ENCODE measurements at places on chromosomes 13 and 19.

DNA sequence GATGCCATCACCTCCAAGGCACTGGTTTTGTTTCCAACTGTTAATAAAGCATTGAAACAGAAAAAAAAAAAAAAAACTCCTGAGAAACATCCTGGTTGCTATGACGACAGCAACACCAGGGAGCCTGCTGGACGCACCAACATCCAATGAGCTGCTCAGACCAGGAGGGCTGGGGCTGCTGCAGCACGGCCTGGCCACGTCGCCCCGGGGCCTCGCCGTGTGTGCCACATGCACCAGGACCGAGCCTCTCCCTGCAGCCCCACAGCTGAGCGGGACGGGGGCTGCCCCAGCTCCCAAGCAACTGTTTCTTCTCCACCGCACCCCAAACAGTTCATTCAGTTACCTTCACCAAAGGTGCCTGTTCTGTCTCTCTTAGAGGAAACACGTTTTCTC is 54.5 kb downstream of the RASA3 start:
- peak; percentile 67 for DNase-seq

DNA sequence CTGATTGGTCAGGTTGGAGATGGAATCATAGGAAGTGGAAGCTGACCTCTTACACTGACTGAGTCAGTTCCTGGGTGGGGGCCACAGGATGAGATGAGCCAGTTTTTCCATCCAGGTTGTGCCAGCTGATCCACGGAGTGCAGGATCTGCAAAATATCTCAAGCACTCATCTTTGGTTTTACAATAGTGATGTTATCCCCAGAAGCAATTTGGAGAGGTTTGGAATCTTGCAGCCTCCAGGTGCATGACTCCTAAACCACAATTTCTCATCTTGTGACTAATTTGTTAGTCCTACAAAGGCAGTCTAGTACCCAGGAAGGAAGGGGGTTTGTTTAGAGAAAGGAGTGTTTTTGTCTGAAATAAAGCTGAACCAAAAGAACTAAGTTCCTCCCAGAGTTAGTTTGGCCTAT is 212.8 kb downstream of the SLITRK6 start:
- DNase-seq, result peak; percentile 63

DNA sequence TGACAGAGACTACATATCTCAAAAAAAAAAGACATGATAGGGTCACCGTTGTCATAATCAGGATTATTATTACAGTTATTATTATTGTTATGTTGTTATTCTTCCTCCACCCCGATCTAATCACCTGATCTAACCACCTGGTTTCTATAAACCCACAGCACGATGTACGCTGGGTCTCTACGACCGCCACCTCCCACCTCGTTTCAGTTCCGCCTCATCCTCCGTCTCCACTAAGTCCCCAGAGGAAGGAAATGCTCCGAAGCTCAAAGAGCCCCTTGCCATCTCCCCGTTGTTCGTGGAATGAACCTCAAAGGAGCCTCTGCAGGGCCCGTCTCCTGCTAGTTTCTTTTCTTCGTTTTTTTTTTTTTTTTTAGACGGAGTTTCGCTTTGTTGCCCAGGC is 15.9 kb upstream of the MEIS3 start:
- no peak for DNase-seq

DNA sequence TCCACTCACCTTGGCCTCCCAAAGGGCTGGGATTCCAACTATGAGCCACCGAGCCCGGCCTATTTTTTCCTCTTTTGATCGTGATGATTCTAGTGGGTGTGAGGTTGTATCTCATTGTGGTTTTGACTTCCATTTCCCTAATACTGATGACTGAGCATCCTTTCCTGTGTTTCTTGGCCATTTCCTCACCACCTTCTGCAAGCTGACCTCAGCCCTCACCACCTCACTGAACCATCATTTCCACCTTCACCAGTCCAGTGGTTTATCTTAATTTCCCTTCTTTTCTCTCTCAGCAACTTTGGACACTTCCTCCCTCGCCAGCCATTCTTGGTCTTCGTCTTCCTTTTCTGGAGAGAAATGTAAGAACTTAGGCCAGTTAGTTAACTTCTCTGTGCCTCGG is 13.0 kb upstream of the BICRA start:
- no peak for DNase-seq

- no peak for DNase-seq
These were observed 12.4 kb upstream of the PDCD2L start for GRCh38 chr19:34391813-34392212.

DNA sequence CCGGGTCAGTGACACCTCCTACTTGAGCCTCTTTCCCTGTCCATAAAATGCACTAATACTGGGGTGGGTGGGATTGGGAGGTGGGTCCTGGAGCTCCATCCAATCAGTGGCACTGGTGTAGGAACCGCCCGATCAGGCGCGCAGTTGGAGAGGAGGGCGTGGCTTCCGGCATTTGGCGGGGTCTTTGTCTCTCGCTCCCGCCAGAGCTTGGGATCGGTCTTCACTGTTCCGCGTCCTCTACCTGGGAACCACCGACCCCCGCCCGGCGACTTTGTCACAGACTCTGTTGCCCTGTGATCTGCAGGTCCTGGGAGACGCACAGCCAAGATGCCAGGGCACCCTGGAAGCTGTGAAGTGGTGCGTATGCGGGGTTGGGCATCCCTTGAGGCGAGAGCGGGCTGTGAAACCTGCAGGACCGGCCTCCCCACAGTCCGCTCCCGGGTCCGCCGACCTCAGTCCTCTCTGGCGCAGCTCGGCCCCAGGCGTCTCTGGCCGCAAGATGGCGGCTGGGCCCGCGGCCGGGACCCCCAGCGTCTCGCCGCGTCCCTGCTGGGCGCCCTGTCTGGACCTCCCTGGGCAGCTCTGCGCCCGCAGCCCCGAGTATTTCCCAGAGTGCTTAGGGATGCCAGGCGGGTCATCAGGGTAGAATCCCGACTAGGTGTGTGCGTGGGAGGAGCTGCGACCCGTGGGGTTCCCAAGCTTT is 41.6 kb upstream of the ZNF730 start:
- DNase-seq, result peak; percentile 79

GRCh38 chr19:17671906-17672305 is 16.2 kb downstream of the UNC13A start:
- DNase-seq, result peak; percentile 12

DNA sequence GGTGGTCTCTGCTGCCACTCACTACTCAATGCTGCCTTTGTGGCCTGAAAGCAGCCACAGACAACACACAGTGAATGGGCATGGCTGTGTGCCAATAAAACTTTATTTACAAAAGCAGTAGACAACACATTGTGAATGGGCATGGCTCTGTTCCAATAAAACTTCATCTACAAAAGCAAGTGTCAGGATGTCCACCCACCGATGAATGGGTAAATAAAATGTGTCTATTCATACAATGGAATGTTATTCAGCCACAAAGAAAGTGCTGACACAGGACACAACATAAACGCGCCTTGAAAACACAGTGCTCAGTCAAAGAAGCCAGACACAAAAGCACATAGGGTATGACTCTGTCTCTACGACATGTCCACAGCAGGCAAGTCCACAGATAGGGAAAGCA is 20.1 kb downstream of the ZSCAN5A start:
- peak; percentile 15 for DNase-seq

- DNase-seq, result no peak
These were observed 1716.7 kb downstream of the SLITRK1 start for GRCh38 chr13:82165396-82166174.

DNA sequence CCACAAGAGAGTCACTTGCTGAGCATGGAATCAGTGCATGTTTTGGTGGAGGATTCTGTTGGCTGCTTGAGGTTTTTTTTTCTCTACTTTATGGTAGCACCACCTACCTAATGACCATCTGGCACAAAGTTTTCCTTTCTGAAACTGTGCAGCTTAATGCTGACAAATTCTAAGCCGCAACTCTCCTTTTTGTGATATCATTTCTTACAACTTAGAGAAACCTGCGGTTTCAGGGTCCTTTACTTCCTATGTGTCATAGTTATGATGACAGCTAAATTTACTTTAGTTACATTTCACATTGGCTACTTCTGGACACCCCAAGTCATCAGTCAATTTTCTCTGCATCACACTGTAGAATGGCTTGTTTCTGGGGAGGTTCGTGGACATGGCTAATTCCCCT is 115.4 kb upstream of the TMTC4 start:
- peak; percentile 10 for DNase-seq

DNA sequence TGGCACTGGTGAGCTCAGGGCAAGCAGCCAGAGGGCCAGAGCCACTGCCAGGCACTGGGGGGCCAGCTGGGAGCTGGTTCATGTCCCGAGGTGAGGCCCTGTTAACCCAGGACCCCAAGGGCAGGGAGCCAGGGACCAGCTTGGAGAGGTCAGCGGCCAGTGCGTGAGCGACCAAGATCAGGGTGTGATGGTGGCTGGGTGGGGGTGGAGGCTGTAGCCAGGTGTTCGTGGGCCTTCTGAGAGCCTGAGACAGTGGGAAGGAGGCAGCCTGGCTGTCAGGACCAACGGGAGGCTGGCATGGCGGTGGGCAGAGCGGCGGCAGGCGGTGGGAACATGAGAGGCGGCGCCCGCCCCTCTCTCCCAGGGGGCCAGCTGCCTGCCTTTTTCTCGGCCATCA is 8.1 kb upstream of the KPTN start:
- DNase-seq, result no peak

DNA sequence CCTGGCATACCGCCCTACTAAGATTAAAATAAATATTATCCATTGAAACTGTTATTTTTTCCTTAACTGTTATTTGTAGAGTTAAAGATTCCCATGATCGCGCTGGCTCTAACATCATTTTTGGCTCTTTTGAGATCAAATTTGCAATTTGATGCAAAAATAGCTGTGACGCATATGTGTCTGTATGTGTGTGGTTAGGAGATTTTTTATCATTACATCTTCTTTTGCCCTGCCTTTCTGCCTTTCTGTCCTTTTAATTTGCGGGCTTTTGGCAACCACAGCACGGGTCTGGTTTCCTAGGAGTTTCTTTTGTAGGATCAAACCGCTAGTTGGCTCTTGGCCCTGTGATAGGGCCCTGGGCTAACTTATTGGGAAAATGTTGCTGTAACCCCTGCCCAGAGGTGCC is 37.3 kb upstream of the ALOX5AP start:
- DNase-seq, result peak; percentile 88

DNA sequence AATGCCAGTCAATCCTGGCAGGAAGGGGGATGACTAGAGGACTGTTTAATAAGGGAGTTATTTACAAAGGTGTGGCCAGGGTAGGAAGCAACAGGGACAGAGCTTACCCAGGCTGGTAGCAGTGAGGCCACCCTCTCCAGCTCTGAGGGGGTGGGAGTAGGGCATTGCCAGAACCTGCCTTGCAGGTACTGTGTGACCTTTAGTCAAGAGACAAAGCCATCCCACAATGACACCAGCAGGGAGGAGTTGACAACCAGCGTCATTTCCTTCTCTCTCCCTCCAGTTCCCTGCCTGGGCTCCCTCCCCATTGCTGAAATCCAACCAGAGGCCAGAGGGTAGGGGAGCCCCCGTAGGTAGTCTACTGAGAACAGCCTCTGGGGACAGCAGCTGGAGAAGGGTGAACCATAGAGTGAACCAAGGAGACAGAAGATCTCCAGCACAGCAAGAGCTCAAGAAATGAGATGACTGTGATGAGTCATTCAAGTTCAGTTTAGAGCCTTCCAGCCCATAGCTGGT is 33.3 kb upstream of the SPATA13 start:
- DNase-seq, result no peak

GRCh38 chr19:16525751-16526481 is 16.3 kb downstream of the CHERP start:
- no peak for DNase-seq

- DNase-seq, result no peak
These were observed 37.5 kb downstream of the HSPH1 start for GRCh38 chr13:31124204-31124603.

DNA sequence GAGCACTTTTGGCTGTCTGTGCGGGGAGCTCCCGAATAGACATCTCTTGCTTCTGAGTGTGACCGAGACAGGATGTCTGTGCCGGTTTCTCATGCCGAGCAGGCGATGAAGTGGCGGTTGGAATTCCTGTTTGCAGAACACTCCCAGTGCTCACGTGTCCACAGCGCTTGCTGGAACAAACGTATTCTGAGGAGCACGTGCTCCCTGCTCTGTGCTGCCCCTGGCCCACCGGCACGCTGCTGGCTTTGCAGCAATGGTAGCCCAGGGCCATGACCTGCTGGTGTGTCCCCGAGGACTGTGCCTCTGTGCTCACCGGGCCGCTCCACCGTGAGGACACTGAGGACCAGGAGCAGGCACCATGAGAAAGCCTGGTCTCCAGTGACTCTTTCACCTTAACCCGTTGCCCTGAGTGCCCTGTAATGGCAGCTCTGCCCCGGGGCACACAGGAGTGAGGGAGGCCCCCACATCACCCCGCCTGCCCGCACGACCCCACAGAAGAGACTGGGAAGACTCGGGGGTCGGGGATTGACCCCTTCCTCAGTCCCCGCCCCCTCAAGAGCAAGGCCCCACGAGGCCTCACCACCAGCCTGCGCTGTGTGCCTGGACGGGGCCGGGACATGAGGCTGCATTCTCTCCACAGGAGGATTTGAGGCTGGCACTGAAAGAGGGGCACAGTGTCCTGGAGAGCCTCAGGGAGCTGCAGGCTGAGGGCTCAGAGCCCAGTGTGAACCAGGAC is 40.0 kb upstream of the F7 start:
- DNase-seq, result peak; percentile 17

- no peak for DNase-seq
These were observed 599 bp downstream of the C19orf12 start for GRCh38 chr19:29714371-29714952.

- no peak for DNase-seq
These were observed 61.3 kb downstream of the TNFRSF19 start for GRCh38 chr13:23631311-23632047.

GRCh38 chr19:41853768-41854167 is 6.3 kb upstream of the RPS19 start:
- no peak for DNase-seq

DNA sequence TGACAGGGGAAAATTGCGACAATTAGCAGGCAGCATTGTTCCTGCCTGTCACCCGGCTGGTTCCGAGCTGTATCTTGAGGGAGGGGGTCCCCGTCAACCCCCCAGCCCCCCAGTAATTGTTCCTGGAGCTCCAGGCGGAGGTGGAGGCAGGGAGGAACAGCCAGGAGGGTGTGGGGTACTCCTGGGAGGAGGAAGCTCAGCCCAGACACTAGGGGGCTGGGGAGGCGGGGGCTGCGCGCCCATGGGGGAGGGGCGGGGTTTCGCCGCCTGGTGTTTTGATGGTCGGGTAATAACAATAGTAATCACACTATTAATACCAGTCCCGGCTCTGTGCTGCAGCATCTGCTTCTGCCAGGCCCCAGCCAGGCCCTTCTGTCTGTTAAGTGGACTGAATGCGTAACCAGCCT is 8.6 kb downstream of the NPAS1 start:
- DNase-seq, result no peak

DNA sequence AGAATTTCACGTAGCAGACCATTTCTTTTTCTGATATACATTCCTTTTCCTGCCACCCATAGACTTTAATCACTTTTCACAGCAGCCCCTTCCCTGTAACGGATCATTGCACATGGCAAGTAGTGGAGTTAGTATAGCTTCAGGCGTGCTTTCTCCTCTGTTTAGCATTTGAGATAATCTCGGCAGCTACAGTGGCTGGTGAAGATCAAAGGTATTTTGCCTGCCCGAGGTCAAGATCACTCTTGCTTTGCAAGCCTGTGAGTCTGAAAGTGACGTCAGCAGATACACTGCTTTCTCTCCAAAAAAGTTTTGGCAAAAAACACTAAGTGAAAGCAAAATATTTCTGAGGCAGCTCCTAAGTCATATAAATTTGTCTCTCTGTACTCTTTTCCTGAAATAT is 260.0 kb downstream of the NDFIP2 start:
- DNase-seq, result peak; percentile 28

GRCh38 chr13:98236197-98236596 is 59.1 kb upstream of the RNF113B start:
- DNase-seq, result no peak

- no peak for DNase-seq
These were observed 315.8 kb upstream of the TSHZ3 start for GRCh38 chr19:31664997-31665396.

- no peak for DNase-seq
These were observed 68.2 kb downstream of the RASL11A start for GRCh38 chr13:27338816-27339215.
